Caki2 (cell line): ENCODE measurements at places on chromosomes 3 and 15. TPM values are rescaled to one million over a fixed set of nuclear protein-coding genes. Genes with fewer than 3 reads are reported as not detected.

DNA sequence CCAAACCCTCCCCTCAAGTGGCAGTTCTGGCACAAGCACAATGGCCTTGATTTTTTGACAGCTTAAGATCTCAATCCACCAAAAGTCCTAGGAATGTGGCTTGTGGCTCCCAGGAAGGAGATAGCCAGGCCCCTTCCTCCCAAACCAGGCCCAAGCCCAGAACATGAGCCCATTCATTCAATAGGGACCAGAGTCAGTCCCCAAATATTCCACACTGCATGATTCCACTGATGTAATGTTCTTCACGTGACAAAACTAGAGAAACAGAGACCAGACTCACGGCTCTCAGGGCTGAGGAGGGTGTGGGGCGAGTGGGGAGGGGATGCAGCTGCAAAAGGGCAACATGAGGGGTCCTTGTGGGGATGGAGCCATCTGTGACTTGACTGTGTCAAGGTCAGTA lies 25.5 kb downstream of the ABTB1 start:
- no peak for DNase-seq

GRCh38 chr3:146159616-146160320 lies 1.2 kb downstream of the PLOD2 start:
- DNase-seq, result no peak

- DNase-seq, result no peak
These were observed 59.8 kb upstream of the SGO1 start for GRCh38 chr3:20245781-20246180.

DNA sequence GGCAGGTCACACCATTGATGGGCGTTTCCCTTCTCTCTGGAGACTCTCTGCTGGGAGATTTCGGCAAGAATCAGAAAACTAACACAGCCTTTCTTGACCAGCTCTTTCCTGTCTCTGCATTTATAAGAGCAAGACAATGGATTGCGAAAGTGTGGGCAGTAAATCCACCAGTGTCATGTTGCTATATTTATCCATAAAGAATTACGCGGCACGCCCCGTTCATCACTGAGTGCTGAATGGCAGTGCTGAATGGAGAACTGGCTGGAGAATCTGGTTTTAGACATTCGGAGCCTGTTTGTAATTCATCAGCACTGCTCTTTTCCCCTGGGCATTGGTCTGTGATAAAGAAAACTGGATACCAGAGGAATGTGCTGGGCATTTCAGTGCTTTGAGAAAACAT lies 2.0 kb upstream of the CEMIP start:
- DNase-seq, result no peak

GRCh38 chr3:128226795-128227395 lies 73.6 kb downstream of the EEFSEC start:
- no peak for DNase-seq

DNA sequence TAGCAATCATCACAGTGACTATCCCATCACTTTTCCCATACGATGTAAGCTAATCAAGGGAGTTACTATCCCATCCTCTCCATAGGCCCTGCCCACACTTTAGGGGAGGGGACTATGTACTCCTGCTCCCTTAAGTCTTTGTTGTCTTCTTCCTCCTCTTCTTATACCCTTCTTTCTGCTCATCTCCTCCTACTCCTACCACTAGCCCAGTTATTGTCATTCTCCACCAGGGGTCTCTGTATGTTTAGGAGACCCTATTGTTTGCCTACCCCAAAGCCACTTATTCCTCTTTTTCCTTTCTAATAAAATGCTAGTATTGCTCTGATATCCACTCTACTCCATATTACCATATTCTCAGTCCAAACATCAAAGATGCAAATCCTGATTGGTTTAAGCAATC lies 27.8 kb downstream of the STAC start:
- DNase-seq, result no peak

- DNase-seq, result no peak
These were observed 41.9 kb upstream of the LMOD3 start for GRCh38 chr3:69164296-69164695.

The CACNA2D3 gene
- 4.1 and 6.1 TPM in 2 replicates for total RNA-seq
